ENCODE measurements at places on chromosomes 3 and 15.
A peak's percentile ranks its signal among the peaks of the same experiment; 100 is the strongest.

- DNase-seq: no peak
Measured at GRCh38 chr3:131551761-131552160, 49.0 kb upstream of the MRPL3 start.

DNA sequence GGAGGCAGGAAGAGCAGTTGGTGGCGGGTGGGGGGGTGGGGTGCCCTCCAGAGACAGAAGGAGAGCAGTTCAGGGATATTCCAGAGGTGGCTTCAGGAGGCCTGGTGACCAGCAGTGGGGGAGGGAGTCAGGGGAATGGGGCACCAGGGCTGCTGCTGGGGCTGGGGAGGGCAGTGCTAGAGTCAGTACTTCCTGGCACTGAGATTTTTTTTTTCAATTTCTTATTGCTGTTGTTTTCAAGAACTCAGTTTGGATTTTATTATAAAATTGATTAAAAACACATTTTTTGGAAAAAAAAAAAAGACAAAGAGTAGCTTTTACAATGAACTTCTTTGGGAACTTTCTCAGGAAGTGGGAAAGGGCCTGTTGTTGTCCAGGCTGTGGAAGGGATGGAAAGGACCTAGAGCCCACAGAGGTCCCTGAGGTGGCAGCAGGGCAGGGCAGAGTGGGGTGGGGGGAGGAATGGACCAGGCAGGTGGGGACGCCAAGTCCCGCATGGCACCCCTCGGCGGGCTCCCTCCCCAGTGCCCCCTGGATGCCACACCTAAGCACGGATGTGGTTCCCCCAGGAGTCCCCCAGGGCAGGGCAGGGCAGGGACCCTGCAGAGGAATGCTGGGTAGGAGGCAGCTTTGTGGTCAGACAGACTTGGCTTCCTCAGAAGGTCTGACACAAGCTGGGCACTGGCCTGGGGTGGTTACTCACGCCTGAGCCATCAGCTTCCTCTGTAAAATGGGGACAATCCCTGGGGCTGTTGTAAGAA lies 8.5 kb upstream of the ANPEP start:
- DNase-seq: no peak

DNA sequence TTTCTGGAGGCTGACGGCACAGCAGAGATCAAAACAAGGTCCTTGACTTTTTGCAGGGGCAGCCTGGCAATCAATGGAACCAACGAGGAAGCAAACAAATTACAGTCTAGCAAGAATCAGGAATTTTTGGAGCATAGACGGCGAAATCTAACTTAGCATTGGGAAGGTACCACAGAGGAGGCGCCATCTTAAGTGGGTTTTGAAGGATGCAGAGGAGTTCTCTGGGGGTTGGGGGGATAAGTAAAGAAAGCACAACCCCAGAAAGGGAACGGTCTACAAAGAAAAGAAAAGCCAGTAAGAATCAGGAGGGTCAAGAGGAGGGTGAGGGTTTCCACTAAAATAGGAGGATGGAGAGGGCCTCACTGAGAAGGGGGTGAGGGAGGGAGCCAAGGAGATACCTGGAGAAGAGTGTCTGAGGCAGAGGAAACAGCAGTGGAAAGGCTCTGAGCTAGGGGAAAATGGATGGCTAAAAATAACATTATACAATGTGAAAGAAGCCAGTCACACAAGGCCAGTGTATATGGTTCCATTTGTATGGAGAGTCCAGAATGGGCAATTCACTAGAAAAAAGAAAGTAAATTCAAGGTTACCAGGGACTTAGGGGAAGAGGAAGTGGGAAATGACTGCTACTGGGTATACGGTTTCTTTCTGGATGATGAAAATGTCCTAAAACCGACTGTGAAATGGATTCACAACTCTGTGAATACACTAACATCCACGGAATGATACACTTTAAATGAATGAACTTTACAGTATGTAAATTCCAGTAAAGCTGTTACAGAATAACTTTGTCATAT lies 25.2 kb upstream of the IQSEC1 start:
- no peak for DNase-seq

DNA sequence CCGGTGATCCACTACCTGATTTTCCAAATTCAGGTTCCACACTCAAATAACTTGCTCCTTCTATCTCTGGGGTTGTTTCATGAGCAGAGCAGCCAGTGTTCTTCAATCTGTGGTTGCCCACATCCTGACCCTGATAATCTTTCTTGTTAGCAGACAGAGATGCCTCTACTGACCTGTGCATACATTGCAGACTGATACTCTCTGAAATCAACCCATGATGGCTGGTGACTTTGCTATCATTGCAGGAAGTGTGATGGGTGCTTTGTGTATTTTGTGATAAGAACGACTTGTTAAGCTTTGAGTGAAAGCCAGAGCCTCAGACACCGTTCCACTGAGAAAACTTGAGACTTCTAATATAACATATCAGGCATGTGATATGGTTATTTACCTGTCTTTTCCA lies 39.9 kb downstream of the GATM start:
- DNase-seq: no peak

GRCh38 chr3:59677747-59678702 lies 628.2 kb upstream of the CFAP20DC start:
- DNase-seq: no peak

DNA sequence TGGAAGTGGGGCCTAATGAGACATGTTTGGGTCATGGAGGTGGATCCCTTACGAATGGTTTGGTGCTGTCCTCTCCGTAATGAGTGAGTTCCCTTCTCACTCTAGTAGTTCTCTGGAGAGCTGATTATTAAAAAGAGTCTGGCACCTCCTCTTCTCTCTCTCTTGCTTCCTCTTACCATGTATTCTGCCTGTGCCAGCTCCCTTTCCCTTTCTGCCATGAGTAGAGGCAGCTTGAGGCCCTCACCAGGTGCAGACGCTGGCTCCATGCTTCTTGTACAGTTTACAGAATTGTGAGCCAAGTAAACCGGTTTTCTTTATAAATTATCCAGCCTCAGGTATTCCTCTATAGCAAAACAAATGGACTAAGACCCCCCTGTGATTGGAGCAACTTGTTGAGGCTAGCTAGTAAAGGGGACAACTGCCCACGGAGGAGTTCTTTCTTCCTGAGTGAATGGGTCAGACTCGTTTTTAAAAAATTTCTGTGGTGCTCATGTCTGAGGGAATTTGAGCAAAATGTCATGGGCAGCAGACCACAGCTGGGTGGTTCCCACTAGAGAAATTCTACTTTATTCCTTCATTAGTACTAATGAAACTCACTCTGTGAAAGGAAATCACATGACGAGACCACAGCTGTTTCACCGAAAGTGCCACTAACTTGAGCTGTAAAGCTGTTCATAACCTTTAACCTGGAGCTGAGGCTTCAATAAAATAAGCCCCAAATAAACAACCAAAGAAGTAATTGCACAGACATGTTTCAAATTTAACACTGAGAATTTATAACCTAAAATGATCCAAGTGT lies 210.0 kb downstream of the NFKBIZ start:
- no peak for DNase-seq

GRCh38 chr15:82810890-82811426 lies 1.5 kb downstream of the WHAMM start:
- peak; percentile 35 for DNase-seq

- no peak for DNase-seq
Measured at GRCh38 chr3:138059261-138059660, 49.3 kb downstream of the CLDN18 start.

- DNase-seq: no peak
Measured at GRCh38 chr3:131004603-131005002, 22.0 kb downstream of the ASTE1 start.

- DNase-seq: no peak
Measured at GRCh38 chr3:150996731-150997130, 24.2 kb upstream of the CLRN1 start.

DNA sequence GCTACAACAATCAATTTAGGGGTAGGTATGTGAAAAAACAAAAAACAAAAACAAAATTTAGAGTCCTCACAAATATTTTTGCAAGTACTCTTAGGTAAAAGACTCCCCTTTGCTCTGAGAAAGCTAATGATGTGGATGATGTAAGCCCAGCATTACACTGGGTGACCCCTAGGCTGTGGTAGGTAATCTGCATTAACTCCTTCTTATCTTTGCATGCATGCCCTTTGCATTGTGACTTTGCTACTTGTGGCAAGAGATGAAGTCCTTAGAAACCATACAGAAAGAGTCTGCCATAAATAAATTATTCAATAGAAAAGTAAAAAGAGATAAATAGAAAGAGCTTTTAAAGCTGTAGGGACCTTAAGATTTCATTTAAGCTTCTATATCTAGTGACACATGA lies 159.7 kb upstream of the MBNL1 start:
- no peak for DNase-seq

GRCh38 chr3:189624130-189624529 lies 7.1 kb upstream of the TP63 start:
- no peak for DNase-seq

- DNase-seq: no peak
Measured at GRCh38 chr3:123778991-123779622, 105.0 kb downstream of the MYLK start.

- no peak for DNase-seq
Measured at GRCh38 chr15:83711236-83711635, 57.3 kb downstream of the ADAMTSL3 start.

- no peak for DNase-seq
Measured at GRCh38 chr3:61008153-61008997, 242.9 kb downstream of the FHIT start.

- DNase-seq: no peak
Measured at GRCh38 chr3:54988838-54989630, 61.2 kb upstream of the LRTM1 start.

GRCh38 chr3:64859625-64860535 lies 172.1 kb upstream of the ADAMTS9 start:
- no peak for DNase-seq

DNA sequence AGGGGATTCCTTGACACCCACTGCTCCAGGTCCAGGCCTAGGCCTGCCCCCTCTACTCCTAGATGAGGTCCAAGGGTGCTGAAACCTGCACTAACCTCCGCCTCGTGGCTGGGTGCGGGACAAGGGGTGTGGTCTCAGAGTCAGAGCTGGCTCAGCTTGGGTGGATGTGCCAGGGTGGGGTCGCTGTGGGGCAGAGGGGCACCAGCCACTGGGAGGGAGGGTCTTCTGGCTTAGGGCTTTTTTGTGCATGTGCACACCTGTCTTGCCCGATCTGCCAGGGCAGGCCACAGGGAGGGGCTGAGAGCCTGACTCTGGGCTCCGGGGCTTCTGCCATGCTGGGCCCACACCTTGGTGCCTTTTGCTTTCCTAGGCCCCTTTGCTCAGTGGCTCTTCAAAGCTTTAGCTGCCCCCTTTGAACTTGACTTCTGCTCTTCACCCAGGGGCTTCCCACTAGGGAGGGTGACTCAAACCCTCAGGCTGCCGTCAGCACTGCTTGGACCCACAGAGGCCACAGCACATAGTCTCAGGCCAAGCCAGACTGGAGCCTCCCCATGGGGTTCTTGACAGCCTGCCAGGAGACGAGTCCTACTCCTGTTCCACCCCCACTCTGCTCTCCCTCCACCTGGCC lies 73.0 kb downstream of the KLF13 start:
- DNase-seq: no peak
